Osteoblast (primary cell): ENCODE measurements at places on chromosomes 13 and 19.
A peak's percentile ranks its signal among the peaks of the same experiment; 100 is the strongest.

- peak; percentile 98 for DNase-seq
These were observed at the start of gene ATP1A3 for GRCh38 chr19:41993612-41994483. Gene ATP1A3, minus strand, starts transcription at chr19:41994230. Its CDS starts 154 bp downstream, at chr19:41994076.

DNA sequence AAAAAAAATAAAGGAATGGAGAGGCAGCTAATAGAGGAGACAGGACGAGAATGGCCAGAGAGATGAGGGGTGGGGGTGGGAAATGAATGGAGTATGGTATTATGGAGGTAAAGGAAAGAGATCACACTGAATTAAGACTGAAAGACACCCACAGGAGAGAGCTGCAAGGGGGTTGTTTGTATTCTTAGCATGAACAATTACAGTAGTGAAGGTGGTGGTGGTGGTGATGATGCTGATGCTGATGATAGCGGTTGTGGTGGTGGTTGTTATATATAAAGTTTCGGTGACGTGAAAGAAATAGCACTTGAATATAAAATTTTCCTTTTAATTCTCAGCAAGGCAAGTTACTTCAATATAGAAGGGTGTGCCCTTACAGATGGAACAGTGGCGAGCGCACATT is 2.8 kb upstream of the ADGRE3 start:
- DNase-seq = no peak

- no peak for DNase-seq
These were observed 46.5 kb upstream of the CLDN10 start for GRCh38 chr13:95505986-95506385.

DNA sequence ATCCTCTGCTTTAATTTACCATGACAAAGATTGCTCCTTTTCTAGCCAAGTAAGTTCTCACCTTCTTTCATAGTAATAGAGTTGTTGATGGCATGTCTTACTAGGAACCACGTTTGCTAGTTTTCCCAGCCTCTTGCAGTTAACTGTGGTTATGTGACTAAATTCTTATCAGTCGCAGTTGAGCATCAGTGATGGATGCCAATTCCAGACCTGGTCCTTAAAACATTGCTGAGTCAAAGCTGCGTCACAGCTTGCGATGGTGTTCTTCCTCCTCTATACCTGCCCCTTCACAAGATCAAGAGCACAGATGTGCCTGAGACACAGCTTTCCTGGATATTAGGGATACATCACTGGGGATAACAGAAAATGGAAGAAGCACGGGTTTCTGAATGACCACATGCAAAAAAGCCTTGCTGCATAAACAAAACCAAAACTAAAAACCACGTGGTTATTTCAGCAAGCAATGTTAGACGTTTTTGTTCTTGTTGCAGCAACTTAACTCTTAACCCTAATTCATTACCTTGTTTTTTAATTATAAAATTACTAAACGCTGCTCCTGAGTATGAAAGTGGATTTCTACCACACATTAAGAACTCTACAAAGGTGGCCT is 97.6 kb upstream of the DACH1 start:
- no peak for DNase-seq

GRCh38 chr13:45604892-45605291 is 10.6 kb downstream of the ERICH6B start:
- DNase-seq = no peak

- DNase-seq = peak; percentile 62
These were observed 11.8 kb upstream of the TLE5 start for GRCh38 chr19:3073931-3074595.

- DNase-seq = peak; percentile 73
These were observed 115.3 kb downstream of the LRCH1 start for GRCh38 chr13:46668302-46668720.

DNA sequence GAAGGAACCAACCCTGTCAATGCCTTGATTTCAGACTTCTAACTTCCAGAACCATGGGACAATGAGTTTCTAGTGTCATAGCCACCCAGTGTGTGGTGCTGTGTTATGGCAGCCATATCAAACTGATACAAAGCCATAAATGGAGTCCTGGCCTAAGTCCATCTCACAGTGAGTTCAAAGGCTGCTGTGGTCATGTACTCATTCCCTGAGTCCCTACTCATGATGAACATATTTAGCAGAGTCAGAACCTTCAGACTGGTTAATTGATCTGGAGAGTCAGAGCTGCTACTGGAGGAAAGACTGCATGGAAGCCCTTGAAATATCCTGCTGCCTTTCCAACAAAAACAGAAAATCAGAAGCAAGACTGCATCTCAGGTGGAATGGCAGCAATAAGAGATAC is 39.2 kb upstream of the CSNK1A1L start:
- no peak for DNase-seq

DNA sequence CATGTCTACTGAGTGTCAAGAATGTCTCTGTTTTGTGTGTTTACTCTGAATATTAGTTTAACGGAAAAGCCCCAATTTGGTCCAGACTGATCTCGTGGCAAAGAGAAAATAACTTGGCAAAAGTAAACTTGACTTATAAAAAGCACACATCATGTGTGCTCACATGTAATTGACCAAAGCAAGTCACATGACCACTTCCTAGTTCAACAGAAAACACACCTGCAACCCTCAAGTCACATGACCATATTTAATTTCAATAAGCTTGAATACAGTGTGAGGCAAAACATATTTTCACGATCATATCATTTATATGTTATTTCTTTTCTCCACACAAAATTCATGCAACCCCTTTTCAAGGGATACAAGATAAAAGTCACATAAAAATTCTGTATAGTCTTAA is 662.4 kb downstream of the SLITRK1 start:
- no peak for DNase-seq

DNA sequence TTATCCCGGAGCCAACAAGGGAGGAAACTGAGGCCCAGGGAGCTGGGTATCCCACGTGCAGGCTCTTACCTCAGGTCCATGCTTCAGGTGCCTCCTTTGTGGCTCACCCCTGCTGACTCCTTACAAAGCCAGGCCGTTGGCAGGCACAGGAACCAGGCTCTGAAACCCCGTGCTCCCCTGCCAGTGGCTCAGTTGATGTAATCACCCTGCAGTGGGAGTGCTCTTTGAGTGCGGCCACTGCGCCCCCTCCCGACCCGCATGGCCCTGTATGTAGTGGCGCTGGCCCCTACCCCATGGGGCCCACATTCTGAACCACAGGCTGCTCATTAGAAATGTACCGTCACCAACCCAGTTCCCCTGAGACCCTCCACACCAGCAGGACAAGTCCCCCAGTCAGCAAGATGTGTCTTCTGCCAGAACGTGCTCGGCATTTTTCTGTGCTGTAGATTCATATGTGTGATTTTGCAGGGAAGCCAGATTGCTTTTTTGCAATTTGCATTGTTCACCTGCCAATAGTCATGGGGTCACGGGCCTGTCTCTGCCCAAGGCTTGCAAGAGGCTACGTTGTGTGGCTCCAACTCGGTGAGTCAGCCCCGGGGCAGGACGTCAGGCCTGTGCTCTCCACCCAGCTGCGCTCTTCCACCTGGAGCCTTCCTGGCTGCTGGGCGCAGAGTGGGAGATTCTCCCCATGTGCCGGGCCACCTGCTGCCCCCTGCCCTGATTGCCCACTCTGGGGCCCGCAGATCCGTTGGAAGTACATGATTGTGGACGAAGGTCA is 60.3 kb downstream of the SMARCA4 start:
- peak; percentile 89 for DNase-seq

DNA sequence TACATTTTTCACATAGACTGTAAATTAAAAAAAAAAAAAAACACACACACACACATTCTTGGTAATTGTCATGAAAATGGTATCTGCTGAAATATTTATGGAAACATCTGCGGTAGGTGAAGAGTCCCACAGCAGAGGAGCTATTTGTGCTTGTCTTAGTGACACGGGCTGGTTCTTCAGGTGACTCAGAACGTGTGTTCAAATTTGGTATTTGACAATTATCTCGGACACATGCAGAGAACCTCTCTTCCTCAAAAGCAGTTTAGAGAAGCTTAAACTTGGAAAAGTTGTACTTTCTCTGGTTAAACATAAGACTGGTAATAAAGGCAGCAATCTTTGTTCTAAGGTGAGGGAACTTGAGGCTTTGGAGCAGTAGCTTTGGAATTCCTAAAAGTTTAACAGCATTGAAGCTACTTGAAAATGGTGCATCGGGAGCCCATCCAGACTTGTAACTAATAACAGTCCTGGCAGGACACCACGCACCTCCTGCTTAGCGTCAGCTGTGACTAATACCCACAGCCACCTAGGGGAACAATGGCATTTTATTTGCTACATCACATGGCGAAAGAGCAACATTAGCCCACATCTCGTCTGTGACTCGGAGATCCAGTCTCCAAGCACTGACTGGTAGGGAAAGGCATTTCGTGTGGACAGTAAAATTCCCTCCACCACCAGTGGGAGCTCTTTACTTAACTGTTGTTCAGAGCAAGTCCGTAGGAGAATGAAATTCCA is 1505.1 kb upstream of the SLC10A2 start:
- peak; percentile 72 for DNase-seq

DNA sequence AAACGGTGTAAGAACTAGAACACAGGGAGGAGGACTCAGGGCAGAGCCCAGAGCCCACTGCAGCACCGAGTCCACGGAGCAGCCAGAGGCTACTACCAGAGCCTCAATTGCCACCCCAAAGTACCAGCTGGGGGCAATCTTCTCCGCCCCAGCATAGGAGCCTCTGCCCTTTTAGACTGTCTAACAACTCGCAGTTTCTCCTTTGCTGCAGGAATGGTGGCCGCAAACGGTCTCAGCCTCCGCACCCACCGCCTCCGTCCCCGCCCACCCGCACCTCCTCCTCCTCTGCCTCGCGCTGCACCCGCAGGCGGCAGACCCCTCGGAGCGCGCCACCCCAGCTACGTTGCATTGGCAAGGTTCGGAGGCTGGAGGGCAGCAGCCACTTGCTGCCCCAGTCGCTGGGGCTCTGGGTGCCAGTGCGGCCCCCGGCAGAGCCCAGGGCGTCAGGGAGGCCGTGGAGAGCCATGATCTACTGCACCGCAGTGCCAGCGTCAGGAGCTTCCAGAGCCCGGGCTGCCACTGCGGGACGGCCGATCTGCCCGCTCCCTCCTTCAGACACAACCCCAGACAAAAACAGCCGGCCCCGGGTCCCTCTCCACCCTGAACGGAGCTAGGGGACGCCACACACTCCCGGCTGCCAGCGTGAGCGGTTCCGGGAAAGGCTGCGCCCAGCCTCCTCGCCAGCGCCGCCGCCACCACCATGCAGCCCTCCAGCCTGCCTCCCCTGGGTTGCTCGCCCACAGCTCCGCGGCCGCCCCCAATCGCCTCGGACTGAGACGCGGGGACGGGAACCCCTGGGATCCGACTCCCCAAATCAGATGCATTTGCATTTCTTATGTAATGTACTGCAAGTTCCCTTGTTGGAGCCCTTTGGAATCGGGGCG is 1.8 kb downstream of the FGF14 start:
- peak; percentile 67 for DNase-seq

- DNase-seq = no peak
These were observed 1333.4 kb upstream of the MIR17HG start for GRCh38 chr13:90014038-90014437.

DNA sequence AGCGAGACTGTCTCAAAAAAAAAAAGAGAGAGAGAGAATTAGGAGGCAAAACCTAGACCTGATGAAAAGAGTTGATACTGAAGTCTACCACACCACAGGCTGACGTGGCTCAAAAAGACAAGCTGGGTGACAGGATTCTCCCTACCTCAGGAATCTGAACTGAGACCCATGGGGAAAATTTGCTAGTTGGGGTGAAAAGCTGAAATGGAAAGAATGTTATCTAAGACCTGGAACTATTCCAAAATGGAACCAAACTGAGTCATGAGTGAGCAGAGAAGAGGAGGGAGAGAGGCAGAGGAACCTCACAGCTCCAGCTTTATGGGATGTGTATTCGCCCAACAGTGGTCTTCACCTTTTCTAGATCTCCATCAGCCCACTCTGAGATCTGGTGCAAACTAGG is 11.7 kb downstream of the SMG9 start:
- peak; percentile 85 for DNase-seq

DNA sequence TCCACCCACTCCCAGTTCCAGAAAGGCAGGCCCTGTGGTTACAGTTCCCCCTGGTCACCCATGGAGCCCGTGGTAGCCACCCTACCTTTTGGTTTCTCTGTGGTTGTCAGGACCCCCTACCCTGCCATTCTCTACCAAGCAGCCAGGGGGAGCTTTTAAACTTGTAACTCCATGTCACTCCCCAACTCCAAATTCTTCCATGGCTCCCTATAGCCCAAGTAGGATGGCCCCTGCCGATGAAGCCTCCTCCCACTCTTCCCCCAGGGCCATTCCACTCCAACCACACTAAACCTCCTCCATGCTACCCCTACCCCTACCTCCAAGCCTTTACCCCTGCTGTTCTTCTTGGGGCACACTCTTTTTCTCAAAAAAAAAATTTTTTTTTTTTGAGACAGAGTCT is 2.2 kb downstream of the S1PR2 start:
- no peak for DNase-seq

DNA sequence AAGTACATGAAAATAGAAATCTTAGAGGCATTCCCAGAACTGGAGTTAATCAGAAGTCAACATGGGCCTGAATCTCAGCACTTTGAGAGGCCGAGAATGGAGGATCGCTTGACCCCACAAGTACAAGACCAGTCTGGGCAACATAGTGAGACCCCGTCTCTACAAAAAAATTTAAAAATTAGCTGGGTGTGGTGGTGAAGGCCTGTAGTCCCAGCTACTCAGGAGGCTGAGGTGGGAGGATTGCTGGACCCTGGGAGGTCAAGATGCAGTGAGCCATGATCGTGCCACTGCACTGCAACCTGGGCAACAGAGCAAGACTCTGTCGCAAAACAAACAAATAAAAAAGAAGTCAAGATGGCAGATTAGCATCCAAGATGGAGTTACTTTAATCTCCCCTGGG is 8.5 kb downstream of the IFNL2 start:
- no peak for DNase-seq

GRCh38 chr13:95003019-95003813 is 290.9 kb upstream of the SOX21 start:
- peak; percentile 72 for DNase-seq

DNA sequence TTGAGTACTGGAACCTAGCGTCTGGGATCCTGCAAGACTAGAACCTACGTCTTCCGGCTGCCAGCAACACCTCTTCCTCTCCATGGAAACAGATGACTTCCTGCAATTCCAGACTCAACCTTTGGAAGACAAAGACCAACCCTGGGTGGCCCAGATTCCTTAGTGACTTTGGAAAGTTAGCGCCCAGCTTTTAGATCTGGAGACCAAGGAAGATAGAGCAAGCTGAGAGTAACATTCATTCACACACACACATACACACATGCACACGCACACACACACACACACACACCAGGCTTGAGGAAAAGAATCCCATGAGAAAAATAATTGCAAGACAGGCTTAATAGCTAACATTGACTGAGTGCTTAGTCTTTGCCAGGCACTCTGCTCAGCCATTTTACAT is 788.9 kb downstream of the UQCRFS1 start:
- DNase-seq = no peak

DNA sequence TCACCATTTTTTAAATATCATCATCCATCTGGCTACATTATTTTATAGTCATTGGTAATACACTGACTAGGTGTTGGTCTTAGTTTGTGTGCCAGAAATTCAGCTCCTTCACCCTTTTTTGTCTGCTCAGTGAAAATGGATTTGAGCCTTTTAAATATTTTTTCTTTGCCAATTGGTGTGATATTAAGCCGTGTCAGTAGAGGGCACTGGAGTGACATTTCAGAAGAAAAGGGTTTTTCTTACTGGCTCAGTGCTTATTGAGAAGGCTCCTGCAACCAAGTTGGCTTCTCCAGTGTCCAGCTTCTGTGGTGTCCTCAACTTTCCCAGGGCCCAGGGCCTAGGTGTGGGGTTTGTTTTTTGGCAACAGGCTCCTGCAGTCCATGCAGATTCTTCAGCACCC is 546.6 kb downstream of the DACH1 start:
- no peak for DNase-seq

GRCh38 chr19:50632151-50632835 is 7.4 kb downstream of the SYT3 start:
- DNase-seq = no peak
